ENCODE measurements at places on chromosomes 7 and 10.

DNA sequence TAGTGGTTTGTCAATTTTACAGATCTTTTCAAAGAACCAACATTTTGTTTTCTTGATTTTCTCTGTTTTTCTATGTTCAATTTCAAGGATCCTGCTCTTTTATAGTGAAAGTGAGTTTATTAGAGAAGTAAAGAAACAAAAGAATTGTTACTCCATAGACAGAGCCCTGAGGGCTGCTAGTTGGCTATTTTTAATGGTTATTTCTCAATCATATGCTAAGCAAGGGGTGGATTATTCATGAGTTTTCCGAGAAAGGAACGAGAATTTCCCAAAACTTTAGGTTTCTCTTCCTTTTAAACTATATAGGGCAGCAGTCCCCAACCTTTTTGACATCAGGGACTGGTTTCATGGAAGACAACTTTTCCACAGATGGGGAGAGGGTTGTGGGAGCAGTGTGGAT, 165.0 kb downstream of the CCSER2 start:
- DNase-seq: no peak

GRCh38 chr10:112471878-112472487, 25.0 kb downstream of the VTI1A start:
- no peak for DNase-seq

- peak; percentile 9 for DNase-seq
Measured at GRCh38 chr7:21355406-21355874, 72.4 kb upstream of the SP4 start.

- no peak for DNase-seq
Measured at GRCh38 chr10:50426485-50426884, 175.2 kb upstream of the ASAH2 start.

DNA sequence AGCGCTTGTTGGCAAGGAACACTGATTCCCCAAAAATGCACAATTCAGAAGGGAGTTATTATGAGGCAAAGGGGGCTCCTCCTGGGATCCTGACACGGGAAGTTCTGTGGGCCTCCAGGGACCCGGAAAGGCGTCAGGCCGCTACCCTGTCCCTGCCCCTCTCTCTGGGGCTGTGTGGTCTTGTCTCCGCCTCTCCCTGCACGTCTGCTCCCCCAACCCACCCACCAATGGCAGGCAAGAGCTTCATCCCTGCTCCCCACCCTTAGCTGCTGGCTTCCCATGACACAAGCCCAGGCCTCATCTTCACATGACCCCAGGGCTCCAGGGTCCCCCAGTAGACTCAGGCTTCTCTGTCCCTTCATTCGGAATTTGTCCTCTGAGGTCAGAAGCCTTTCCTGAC, 31.0 kb upstream of the ADRB1 start:
- no peak for DNase-seq

- no peak for DNase-seq
Measured at GRCh38 chr10:24279166-24279565, 70.2 kb downstream of the KIAA1217 start.

- DNase-seq: no peak
Measured at GRCh38 chr10:44792119-44792775, 118.9 kb upstream of the TMEM72 start.

GRCh38 chr7:88165697-88166096, 54.1 kb downstream of the SRI start:
- no peak for DNase-seq

GRCh38 chr7:46129831-46130230, 208.8 kb upstream of the IGFBP3 start:
- no peak for DNase-seq

DNA sequence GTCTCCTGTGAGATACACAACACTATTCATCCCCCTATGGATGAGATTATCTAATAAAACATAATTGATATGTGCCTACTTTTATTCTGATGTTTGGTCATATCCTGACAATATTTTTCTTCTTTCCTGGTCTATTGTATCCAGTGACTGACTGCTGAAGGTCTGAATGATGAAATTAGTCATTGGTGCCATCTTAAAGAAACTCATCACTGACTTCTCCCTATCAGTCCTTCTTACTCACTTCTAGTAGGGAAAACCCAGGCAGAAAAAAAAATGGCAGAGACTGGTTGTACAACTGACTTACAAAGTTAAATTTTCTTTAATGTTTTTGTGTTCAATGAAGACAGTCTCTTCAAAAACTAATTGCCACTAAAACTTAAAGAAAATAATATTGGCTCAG, 377.4 kb downstream of the HTR7 start:
- no peak for DNase-seq

DNA sequence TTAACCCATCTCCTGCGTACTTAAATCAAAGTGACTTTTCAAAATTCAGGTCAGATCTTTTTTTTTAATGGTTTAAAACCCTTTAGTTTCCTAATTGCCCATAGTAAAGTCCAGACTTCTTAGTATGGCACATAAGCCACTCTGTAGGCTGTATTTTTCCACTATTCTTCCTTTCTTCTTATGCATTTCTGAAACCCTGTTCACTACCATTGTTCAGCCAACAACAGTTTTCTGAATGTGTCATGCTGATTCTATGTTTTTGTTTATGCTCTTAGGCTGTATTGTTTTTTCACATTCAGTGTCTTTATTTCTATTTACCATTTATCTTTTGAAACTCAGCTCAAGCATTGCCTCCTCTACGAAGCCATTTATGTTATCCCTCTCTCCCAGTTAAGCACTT, 26.7 kb downstream of the CCSER2 start:
- DNase-seq: no peak

DNA sequence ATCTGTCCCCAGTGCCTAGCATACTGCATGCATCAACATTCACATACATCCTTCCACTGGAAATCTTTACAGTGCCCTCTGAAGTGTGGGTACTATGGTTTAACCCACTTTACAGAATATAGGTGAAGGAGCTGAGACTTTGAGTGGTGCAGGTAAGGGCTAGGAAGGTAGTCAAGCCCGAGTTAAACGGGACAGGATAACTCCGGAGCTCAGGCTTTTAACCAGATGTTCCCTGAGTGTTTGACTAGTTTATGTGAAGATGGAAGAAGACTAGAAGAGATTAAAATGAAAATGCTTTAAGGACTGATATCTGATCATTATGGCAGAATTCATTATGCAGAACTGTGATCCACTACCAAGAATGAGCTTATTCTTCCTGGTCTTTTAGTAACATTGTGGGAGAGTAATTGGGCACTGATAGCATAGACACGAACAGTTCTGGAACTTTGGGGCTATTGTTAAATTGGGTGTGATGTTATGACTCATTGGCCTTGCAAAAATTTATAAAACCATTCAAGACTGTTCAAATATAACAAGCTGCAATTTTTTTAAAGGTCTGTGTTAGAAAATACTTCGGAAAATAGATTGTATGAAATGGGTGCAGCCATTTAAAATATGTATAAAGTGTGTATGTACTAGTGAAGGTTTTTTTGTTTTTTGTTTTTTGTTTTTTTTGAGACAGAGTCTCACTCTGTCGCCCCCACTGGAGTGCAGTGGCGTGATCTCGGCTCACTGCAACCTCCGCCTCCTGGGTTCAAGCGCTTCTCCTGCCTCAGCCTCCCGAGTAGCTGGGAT, 4.4 kb downstream of the CUL1 start:
- no peak for DNase-seq

Data from stimulated activated CD8-positive, alpha-beta memory T cell treated with anti-CD3 and anti-CD28 coated beads, Interleukin-4, amount 100 ng/mL, for 1 hour (primary cell).